AML-193 (cell line): ENCODE measurements at places on chromosomes 1 and 21.

DNA sequence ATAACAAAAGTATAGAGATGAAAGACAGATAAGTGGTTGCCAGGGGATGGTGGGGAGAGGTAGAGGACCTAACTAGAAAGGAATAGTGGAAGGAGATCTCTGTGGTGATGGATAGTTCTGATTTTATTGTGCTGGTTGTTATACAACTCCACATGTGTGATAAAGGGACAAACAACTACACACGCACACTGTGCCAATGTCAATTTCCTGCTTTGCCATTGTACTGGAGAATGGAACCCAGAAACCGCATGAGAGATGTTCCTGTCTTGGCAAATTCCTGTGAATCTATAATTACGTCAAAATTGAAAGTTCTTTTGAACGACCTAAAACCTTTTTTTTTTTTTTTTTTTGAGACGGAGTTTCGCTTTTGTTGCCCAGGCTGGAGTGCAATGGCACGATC, 11.0 kb downstream of the TNFRSF9 start:
- no peak for DNase-seq

- no peak for DNase-seq
These were observed 254.0 kb upstream of the POU3F1 start for GRCh38 chr1:38300616-38301015.

DNA sequence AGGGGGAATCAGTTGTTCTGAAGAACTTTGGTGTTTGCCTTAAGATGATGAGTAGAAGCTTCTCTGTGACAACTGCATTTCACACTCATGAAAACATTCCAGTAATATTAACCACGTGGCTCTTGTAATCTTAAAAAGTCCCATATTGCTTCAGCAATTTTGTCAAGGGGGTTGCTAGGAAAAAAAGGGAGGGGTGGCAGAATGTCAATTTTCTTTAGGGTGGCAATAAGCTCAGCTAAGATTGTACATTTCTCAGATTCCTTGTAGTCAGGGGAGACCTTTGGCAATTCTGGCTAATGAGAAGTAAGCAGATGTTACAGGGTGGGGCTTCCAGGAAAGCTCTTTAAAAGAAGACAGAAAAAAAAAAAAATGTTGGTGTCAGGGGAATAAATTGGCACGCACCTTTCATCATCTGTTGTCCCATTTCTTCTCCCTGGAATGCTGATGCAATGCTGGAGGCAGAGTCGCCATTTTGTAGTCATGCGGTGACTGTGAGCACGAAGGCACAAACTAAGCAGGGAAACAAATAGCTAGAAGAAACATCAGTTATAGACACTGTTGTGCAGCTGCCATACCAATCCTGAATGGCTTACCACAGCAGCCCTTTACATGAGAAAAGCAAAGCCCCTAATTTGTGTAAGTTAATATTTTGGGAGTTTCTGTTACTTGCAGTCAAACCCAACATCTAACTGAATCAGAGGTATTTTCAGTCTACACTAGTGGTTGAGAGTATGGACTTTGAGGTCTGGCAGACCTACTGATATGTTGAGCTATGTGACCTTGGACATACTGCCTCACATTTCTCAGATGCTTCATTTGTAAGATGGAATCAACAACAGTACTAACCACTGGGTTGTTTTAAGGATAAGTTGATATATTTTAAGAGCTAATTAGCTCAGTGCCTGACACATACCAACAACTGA, 56.1 kb upstream of the MRPS6 start:
- no peak for DNase-seq

GRCh38 chr1:30900931-30901560, 7.5 kb downstream of the SDC3 start:
- no peak for DNase-seq

DNA sequence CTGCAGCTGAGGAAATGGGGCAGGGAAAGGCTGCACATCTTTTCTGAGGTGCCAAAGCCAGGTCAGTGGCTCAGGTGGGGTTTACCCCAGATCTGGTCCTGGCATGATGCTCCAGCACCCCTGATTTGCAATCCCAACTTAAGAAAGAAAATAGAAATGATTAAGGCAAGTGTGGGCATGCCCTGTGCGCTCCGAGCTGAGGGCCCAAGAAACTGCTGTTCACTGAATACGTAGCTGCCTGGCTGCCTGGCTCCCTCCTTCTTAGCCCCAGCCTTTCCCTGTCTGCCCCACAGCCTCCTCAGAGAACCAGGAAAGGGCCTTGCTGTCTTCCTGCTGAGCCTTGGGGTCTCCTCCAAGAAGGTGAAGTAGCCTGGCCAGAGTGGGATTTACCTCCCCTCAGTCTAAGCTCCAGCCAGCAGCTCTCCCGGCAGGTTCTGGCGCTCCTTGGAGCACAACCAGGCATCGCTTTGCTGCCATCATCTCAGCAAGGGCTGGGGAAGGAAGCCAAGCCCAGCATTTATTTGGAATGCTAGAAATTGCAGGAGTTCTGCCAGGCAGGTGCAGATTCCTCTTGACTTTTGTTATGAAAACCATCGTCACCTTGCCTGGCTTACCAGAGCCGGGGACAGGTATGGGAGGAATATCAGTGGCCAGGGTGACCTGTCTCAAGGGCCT, 51.3 kb upstream of the SELENON start:
- DNase-seq: no peak

GRCh38 chr1:113940365-113941244, 11.5 kb downstream of the HIPK1 start:
- no peak for DNase-seq

GRCh38 chr1:941588-942383, 17.3 kb downstream of the NOC2L start:
- no peak for DNase-seq
